ENCODE measurements at places on chromosomes 13 and 19.

GRCh38 chr13:46303742-46304385, 83.2 kb downstream of the RUBCNL start:
- DNase-seq = no peak

GRCh38 chr13:85597790-85598500, 201.3 kb downstream of the SLITRK6 start:
- no peak for DNase-seq

DNA sequence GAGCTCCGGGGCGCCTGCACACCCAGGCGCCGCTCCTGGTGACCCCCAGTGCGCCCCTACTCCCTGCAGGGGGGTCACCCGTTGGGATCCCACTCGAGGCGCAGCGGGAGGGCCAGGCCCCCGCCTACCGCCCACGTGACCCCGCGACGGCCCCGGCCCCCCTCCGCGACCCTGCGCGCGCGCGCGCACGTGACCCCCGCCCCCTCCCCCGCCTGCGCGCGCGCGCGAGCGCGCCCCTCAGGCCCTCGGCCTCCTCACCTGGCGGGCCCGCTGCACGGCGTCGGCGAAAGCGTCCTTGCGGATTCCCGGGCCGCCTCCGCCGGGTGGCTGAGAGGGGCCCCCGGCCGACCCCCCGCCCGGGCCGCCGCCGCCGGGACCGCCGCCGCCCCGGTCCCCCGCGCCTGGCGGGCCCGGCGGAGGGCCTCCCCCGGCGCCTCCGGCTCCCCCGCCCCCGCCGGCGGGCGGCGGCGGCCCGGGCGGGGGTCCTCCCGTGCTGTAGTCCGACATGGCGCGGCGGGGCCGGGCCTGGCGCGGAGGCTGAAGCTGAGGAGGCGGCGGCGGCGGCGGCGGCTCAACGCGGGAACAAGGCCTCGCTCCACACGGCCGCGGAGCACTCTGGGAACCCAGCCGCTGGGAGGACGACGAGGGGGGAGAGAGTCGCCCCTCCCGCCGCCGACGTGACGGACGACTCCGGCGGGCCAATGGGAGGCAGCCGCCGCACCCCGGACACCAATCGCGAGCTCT, at the start of gene KHSRP:
KHSRP (minus strand) TSS at position 617 of the 744 bp plus-strand sequence; CDS start at position 507, 110 bp downstream.
- DNase-seq = peak; percentile 32

GRCh38 chr19:56099638-56100539, 21.2 kb downstream of the ZNF787 start:
- DNase-seq = no peak

- DNase-seq = peak; percentile 69
Observed at GRCh38 chr19:41934849-41935374, 6.7 kb upstream of the ERFL start.

DNA sequence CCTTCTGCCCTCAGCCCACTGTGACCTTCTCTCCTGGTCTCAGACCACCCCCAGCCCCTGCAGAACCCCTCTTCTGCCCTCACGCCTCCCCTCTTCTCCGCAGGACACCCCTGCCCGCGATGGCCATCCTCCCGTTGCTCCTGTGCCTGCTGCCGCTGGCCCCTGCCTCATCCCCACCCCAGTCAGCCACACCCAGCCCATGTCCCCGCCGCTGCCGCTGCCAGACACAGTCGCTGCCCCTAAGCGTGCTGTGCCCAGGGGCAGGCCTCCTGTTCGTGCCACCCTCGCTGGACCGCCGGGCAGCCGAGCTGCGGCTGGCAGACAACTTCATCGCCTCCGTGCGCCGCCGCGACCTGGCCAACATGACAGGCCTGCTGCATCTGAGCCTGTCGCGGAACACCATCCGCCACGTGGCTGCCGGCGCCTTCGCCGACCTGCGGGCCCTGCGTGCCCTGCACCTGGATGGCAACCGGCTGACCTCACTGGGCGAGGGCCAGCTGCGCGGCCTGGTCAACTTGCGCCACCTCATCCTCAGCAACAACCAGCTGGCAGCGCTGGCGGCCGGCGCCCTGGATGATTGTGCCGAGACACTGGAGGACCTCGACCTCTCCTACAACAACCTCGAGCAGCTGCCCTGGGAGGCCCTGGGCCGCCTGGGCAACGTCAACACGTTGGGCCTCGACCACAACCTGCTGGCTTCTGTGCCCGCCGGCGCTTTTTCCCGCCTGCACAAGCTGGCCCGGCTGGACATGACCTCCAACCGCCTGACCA, 3.3 kb downstream of the LRFN3 start:
- no peak for DNase-seq

- no peak for DNase-seq
Observed at GRCh38 chr13:48923376-48923775, 52.3 kb upstream of the FNDC3A start.

DNA sequence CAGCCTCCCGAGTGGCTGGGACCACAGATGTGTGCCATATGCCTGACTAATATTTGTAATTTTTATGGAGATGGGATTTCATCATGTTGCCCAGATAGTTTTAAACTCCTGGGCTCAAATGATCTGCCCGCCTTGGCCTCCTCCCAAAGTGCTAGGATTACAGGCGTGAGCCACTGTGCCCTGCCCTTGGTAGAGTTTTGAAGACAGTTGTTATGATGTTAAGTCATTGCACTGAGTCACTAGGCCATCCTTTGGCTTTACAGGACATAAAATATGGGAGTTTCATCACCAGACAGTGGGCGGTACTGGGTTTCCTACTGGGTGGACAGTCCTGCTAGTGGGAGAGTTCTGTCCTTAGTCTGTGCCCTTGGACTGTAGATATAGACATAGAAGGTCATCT, 282.5 kb downstream of the ATP8A2 start:
- DNase-seq = no peak

- no peak for DNase-seq
Observed at GRCh38 chr13:50244713-50245574, 229.7 kb downstream of the KCNRG start.

DNA sequence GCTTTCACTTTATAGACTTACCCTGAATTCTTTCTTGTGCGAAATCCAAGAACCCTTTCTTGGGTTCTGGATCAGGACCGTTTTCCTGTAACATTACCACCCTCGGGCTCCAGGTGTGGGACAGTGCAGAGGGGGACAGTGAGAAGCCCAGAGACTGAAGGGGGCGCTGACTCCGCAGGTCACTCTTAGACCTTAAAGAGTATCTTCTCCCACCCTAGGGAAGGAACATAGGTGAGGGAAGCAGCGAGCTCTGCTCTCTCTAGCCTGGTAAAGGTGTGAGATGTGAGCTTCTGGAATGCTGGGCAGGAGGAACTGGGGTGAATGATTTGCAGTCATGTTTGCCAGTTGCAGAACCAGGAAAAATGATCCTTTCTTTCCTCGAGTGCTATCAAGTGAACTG, 80.8 kb upstream of the ZNF507 start:
- DNase-seq = no peak

Data from hematopoietic multipotent progenitor cell treated with erythropoietin and hydrocortisone succinate and interleukin-3 and kit ligand, for 17 days (in vitro differentiated cells).